ENCODE measurements at places on chromosomes 12 and 14.

DNA sequence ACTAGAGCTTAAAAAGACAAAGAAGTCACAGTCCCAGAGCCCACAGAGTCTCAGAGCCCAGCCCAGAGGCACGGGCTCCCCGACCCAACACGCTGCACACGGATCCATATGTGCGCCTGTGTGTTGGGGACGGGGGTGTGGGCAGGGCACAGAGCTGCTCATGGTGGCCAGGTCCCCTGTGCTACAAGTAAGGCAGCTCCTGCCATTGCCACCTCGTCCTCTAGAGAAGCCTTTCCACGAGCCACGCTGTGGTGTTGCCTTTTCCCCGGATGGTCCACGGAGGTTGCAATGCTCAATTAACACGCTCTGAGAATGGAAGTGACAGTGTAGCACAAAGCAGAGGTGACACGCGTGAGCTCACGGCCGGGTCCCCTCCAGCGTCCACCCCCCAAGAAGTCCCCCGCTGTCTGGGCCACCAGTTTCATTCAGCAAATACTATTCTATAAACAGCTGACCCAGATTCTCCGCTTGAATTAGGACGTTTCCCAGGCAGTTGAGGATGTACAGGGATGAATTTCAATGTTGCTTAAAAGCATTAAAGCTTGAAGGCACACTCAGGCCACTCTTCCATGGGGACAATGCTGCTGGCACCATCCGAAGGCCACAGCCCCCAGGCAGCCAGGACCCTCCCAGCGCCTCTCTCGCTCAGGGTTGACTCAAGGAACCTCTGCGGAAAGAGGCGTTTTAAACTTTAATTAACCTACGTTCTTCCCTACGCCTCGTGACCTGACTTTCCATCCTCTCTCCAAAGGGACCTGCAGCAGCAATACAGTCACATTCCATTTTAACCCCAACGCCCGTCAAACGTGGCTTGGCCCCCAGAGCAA lies 22.7 kb upstream of the EIF5 start:
- DNase-seq, result no peak

DNA sequence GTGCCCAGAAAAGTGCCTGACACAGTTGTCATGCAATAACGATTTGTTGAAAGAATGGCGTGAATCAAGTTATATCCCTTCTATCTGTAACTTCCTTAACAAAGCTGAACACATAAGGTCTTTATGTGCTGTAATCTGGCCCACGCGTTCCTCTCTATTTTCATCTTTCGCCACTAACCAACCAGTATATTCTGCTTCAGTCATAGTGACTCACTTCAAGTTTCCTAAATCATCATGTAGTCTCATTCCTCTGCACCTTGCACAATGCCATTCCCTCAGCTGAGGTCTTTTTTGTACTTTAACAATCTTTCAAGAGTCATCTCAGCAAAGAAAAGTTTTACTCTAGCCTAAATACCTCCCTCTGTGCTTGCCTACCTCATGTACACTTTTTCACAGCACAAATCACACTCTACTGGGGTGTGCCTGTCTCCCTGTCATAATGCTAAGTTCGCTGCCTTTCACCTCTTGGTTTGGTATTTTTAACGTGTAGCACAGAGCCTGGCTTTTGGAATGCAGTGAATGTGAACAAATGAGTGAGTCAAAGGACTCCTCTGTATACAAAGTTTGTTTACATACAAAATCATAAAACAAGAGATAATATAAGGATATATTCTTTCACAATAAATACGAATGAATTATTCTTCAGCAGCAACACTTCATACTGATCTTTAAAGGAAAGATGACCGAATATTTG lies 2.9 kb upstream of the CMAS start:
- DNase-seq, result no peak

- DNase-seq, result no peak
Observed at GRCh38 chr12:14460212-14460841, 94.8 kb downstream of the ATF7IP start.

DNA sequence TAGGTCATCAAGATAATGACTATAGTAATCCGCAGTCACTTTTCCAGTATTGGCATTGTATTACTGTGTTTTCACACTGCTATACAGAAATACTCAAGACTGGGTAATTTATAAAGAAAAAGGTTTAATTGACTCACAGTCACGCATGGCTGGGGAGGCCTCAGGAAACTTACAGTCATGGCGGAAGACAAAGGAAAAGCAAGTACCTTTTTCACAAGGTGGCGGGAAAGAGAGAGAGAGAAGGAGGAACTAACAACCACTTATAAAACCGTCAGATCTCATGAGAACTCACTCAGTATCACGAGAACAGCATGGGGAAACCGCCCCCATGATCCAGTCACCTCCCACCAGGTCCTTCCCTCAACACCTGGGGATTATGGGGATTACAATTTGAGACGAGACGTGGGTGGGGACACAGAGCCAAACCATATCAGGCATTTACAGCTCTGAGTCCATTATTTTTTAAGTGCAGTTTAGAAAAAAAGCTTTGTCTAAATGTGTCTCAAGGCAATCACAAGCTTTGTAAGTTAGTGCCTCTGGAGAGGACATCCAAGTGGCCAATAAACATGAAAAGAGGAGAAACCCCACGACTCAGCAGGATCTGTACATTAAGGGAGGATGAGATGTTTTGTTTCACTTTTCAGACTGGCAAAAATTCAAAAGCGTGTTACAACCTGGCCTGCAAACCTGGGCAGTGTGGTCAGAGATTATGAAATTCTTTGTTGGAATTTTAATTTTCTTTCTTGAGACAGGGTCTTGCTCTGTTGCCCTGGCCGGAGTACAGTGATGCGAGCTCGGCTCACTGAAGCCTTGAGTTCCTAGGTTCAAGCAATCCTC lies 82.0 kb downstream of the DNAH10 start:
- no peak for DNase-seq

DNA sequence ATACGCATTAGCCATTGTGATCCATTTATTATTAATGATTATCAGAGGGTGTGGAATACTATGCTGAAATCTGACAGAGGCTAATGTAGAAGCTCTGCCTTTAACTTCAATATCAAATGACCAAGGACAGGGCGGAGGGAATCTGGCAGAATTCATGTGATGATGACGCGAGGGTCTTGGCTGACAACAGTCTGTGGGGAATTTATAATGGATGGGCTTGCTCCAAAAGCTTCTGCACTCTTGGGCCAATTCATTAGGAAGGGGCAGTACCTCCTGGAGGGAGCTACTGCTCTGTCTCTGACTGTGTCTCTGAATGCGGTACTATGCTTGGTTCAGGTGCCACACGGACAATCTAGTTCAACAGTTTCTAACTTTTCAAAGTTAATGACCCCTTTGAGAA lies 46.2 kb downstream of the GALNT8 start:
- no peak for DNase-seq

- DNase-seq, result no peak
Observed at GRCh38 chr14:39006721-39007410, 96.2 kb downstream of the SEC23A start.

DNA sequence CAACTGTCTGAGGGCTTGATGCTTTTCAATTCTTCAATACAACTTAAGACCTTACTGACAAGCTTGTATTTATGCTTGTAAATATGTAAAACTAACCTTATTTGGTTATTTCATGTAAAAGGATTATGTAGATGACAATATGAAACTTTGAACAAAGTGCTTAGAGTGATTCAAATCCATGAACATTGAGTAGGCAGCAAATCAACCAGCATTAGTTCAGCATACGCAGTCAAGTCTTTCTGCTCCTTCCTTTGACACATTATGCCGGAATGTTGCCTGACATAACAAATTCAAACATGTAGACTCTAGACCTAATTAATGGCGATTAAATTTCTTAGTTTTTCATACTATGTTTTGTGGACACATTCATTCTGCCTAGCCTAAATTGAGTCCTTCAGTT lies 105.2 kb downstream of the FGD4 start:
- DNase-seq, result no peak

DNA sequence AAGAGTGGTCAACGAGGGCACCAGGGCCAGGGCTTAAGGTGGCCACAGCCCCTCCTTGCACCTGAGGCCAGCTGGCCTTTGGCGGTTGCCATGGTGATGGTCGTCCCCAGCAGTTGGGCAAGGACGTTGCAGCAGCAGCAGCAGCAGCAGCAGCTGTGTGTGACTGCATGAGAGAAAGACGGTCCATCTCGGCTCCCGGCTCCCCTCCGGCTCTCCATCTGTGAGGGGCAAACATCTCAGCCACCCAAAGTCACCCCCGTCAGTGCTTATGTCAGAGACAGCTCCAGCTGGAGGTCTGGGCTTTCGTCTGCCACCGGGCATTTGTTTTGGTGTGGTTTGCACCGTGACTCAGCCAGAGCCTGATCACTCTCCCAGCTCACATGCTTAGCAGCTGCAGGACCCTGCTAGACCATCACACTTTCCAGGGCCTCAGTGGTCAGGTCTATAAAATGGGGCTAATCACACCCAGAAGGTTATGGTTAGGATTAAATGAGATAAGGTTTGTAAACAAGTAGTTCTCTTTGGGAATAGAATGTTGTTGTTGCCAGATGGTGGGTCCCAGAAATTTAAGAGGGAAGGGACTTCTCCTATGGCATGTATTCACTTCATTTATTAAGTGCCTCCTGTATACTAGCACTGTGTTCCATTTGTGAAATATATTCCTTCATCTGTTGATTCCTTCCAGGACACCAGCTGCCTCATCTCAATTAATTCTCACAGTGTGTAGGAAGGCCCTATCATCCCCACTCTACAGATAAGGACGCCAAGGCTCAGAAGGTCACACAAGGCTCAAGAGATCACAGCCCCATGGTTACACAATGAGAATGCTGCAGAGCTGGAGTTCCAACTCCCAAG lies 212.6 kb upstream of the LHX5 start:
- DNase-seq, result peak; percentile 88

GRCh38 chr12:53600490-53601295 lies 25.5 kb downstream of the ATF7 start:
- no peak for DNase-seq

DNA sequence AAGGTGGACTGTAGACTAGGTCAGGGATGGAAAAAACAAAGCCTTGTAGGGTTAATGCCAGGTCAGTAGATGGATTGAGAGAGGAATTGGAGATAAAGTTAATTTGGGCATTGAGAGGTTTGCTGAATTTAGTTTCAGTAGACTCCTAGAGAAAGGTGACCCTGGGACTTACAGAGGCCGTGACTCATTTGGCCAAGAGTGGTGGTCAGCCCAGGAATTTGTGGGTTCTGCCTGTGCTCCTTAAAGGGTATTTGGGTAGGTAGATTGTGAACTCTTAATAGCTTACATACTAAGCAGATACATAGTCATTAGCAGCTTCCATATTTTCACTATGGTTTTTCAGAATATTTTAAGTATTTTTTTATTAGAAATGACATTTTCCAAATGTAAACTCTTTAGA lies 21.8 kb downstream of the PLEKHA5 start:
- no peak for DNase-seq

DNA sequence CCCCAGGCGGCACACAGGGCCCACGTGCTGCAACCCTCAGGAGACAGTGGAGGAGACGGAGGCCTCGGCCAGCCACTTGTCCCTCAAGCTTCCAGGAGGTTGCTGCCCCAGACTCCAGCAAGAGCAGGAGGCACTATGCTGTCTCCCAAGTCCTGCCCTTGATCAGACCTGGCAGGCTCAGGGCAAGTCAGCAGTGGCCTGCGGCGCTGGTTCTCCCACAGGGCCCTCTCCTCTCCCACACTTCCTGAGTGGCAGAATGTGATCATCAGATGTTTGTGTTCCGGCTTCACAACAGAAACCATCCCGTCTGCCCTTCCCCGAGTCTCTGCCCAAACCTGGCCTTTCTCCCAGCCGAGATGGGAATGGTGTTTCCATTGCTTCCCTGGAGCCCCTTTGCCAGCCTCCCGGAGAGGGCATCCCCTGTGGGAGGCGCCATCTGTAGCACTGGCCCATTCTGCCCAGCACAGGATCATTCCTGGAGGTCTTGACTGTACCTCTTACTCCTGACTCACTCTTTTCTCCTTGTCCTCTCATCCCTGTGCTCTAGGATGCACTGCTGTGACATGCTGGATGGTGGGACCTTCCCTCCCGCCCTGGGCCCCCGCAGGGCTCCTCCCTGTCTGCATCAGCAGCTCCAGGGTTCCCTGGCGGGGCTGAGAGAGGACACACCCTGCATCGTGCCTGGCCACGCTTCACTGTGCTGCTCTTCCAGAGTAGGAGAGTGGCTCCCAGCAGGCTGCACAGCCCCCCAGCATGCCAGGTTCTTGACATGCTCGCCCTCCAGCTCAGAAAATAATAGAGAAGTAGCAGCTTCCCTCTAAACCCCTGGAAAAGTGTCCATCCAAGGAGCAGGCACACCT lies 114.7 kb upstream of the FKBP4 start:
- DNase-seq, result no peak

- DNase-seq, result no peak
Observed at GRCh38 chr14:75549169-75549568, 26.9 kb downstream of the BATF start.

- no peak for DNase-seq
Observed at GRCh38 chr12:59695379-59695778, 99.5 kb downstream of the SLC16A7 start.

DNA sequence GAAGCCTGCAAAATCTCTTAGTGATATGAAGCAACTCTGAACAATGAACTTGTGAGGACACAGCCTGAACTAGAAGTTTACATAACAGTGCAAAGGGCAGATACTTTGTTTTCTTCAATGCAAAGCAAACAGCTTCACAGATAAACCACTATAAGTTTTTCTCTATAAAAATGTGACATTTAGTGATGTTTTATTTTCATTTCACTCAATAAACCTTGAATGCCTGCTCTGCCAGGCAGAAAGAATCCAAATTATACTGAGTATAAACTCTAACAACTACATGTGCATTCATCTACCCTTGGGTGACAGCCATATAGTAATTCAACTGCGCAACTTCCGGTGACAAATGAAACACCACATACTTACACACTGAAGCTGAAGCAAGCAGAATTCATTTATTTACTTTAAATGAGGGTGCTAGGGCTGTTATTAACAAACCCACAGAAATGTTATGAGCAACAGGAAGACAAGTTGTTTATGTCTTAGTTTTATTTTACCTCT lies 10.3 kb downstream of the DCP1B start:
- DNase-seq, result no peak

- no peak for DNase-seq
Observed at GRCh38 chr14:26597071-26597588, 703 bp downstream of the NOVA1 start.

GRCh38 chr14:41449066-41449465 lies 157.6 kb upstream of the LRFN5 start:
- no peak for DNase-seq

DNA sequence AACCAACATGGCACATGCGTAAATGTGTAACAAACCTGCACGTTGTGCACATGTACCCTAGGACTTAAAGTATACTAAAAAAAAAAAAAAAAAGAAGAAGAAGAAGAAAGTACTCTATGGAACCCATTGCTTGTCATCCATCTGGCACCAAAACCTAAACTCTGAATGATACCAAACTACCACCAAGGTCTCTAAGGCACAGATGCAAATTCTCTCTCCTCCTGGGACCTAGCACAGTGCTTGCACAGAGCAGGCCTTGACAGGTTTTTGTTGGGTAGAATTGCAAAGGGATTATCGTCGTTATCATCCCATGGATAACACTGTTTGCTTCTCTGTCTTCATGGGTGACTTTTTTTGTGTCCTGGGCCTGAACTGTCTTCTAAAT lies 13.2 kb upstream of the LGALS3 start:
- DNase-seq, result no peak

GRCh38 chr12:7512553-7512952 lies 9.0 kb upstream of the CD163 start:
- no peak for DNase-seq

All from NCI-H1417 treated with DMSO at 0.1 percent for 48 hours (cell line).